ENCODE measurements at places on chromosomes 7 and 10.

DNA sequence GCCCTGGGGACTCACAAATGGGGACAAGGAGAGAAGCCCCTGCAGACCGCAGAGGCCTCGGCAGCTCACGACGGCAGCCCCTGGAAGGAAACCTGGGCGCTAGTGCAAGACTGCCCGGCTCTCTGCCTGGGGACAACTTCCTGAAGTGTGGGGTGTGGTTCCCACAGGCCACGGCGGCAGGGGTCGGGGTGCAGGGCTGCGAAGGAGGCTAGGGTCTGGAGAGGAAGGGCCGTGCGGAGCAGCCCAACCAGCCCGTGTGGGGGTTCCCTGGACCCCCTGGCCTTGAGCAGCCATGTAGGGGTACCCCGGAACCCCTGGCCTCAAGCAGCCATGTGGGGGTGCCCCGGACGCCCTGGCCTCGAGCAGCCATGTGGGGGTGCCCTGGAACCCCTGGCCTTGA, 19.5 kb downstream of the CFAP46 start:
- DNase-seq, result no peak

- no peak for DNase-seq
Observed at GRCh38 chr7:130379532-130379920, 768 bp upstream of the CPA1 start.

DNA sequence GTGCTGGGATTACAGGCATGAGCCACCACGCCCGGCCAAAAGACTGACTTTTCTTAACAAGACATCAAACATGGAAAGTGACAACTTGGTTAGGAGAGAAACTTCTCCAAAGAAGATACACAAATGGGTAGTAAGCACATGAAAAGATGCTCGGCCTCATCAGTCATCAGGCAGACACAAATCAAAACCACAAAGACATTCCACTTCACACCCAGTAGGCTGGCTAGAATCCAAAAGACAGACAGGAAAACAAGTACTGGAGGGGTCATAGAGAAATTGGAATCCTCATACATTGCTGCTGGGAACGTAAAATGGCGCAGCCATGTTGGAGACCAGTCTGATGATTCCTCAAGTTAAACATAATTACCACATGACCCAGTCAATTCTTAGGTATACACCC, 16.4 kb downstream of the SEPHS1 start:
- DNase-seq, result no peak

DNA sequence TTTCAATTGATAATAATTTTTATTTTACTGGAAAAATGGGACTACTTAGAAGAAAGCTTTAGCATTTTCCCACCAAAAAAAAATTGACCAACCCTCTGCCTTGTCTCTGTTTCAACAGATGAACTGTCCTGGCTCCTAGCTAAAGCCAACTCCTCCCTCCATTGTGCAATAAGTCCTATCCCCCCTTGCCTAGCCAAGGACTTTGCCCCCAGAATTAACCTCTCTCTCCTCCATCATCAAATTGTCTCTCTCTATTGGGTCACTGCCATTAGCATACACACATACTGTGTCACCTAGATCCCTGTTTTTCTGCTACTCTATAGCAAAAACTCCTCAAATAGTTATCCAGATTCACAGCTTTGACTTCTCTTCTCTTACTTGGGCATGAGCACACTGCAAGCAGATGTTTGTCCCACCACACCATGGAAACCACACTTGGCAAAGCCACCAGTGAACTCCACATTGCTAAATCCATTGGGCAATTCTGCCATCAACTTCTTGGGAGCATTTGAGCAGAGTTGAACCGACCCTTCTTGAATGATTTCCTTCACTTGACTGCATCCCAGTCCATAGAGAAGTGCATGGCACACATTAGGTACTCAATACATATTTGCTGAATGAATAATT, 91.4 kb upstream of the NEBL start:
- DNase-seq, result no peak

DNA sequence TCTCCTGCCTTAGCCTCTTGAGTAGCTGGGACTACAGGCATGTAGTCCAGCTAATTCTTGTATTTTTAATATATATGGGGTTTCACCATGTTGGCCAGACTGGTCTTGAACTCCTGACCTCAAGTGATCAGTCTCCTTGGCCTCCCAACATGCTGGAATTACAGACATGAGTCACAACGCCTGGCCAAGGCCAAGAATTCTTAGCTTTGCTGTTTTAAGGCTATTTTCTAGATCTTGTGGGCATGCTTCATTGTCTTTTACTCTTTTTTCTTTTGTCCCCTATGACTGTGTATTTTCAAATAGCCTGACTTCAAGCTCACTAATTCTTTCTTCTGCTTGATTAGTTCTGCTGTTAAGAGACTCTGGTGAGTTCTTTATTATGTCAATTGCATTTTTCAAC, 56.4 kb upstream of the TAS2R16 start:
- no peak for DNase-seq

GRCh38 chr7:19206721-19207120, 61.5 kb upstream of the FERD3L start:
- DNase-seq, result no peak

DNA sequence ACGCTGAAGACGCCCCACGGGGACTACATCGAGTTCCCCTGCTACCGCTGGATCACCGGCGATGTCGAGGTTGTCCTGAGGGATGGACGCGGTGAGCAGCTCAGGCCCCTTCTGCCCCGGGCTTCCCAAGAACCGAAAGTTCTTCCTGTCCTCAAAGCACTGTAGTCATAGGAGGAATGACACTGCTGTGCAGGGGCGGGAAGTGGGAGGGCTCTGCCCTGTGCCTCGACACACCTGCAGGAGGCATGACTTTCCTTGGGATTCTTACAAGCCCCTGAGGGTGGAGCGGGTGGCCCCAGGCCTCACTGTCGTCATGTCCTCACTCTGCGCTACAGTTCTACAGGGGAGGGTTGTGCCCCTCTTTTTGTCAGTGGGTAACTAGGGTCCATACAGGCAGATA, 8.6 kb downstream of the ALOX5 start:
- DNase-seq, result no peak

- no peak for DNase-seq
Observed at GRCh38 chr10:99370993-99371392, 41.8 kb downstream of the CNNM1 start.

DNA sequence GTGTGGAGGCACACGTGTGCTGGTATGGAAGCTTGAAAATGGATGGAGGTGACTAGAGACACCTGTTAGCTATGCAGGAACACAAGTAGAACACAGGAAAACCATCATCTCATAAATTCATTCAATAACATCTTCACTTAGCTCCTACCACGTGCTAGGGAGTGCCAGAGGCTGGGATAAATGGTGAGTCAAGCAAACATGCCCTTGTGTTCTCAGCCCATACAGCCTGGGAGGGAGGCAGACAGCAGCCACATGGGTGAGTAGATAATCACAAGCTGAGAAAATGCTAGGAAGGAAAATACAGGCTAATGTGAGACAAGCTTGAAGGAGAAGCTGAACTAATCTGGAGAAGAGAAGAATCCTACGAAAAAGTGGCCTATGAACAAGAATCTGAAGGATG, 468.0 kb upstream of the ZMIZ1 start:
- DNase-seq, result no peak

DNA sequence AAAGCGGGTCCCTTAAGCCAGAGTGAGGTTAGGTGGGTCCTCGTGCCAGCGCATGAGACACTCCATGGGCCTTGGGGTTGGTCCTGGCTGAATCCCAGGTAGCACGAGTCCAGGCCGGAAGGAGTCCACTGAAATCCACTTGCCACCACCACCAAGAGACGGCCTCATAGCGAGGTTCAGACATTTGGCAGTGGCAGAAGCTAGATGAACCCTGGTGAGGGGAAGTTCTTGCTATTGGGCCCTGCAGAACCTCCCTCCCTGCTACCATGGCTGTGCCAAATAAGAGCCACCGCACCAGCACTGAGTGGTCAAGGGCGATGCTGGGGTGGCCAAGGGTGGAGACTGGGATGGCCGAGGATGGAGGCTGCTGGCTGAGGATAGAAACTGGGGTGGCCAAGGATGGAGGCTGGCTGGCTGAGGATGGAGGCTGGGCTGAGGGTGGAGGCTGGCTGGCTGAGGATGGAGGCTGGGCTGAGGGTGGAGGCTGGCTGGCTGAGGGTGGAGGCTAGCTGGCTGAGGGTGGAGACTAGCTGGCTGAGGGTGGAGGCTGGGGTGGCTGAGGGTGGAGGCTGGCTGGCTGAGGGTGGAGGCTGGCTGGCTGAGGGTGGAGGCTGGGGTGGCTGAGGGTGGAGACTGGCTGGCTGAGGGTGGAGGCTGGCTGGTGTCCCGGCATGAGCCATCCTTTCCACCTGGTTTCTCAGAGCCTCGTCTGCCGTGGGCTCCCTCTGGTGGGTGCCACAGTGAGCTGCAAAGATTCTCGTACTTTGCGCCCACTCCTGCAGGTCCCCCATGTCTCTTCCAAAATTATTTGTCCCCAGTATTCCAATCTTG, 88.2 kb downstream of the ELFN1 start:
- DNase-seq, result no peak

DNA sequence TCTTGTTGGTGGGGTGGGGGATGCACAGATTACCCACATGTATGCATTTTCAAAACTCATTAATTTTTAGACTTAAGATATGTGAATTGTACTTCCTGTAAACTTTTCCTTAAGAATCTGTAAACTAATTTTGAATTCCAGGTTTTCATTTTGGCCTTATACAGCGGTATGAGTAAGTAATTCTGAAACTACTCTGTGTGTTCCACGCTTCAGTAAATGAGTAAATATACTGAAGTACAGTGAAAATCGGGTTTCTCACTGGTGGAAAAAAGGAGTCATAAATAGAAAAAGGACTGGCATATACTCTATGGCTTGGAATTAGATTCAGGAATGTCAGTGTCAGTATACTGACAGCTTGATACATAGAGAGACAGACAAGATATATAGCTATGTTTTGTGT, 72.8 kb downstream of the CTTNBP2 start:
- DNase-seq, result no peak

DNA sequence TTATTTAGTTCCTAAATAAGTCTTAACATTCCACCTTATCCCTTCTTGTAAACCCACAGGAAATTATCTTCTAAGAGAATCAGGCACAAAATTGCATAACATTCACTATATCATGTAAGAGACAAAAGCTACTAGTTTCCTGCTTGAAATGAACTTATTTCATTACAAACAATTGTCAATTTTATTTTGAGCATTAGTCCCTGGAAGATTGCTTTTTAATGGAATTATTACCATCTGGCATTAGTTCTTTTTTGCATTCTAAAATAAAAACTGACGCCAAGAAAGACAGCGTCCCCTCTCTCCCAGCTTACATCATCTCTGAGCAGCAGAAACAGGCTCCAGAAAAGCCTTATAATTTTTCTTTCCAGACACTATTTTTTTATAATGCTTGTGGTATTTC, 121.8 kb downstream of the NOC3L start:
- no peak for DNase-seq

DNA sequence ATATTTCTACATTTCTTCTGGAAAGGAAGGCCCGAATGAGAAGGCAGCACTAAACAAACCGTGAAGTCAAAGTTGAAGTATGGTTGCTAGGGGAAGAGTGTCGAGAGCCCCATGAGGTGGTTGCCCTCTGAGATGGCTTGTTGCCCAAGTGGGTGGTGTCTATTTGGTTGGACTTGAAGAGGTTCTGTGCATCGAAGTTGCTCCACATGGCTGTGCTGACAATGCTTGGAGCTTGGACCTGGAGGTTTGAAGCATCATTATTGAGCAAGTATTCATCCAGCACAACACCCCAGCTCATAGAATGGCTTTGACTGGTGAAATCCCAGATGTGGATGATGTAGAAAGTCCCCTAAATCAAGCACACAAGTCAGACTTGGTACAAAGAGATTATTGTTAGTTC, 165.2 kb upstream of the CDCA7L start:
- DNase-seq, result no peak

DNA sequence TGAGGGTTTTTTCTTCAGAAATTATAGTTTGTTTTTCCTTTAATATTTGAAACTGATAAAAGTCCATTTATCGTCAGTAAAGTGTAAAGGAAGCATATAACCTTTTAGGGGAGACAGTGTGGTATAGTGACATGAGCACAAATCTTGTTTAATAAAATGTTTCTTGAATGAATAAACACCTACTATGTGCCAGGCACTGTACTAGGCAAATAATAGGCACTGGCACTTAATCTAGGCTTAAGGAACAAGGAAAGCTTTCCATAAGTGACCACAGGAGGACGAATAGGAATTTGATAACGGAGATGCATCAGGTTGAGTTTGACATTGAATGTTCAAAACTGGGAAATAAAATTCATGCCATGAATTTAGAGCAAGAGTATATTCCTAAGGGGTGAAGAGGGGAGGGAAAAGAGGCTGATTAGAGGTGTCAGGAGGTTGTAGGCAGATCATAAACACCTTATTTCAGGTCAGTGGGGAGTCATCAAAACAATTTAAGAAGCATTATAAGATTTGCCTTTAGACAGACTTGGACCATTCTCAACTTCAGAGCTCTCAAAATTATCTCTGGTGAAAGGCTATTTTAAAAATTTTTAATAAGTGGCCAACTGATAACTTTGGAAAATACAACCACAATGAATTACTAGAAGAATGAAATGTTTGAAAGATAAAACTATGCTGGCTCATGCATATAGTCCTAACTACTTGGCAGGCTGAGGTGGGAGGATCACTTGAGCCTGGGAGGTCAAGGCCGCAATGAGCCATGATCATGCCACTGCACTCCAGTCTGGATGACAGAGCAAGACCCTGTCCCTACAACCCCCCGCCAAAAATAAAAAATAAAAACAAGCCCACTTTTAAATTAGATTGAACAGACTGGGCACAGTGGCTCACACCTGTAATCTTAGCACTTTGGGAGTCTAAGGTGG, 22.4 kb downstream of the RALA start:
- DNase-seq, result no peak

DNA sequence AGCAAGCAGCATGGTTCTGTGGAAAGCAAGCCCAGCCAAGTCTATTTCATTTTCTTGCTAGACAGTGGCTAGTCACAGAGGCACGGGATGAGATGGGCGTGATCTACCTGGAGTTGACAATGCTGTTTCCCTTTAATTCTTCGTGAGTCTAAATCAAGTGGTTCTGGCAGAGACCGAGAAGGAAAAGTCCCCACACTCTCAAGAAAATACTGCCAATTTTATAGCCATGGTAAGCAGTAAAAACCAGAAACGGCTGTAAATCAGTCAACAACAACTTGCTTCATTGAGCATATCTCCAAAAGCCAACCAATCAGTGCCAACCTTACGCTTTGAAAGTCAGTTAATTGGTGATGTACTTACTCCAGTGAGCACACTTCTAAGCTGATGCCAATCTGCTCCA, 223.4 kb downstream of the SEC23IP start:
- no peak for DNase-seq

GRCh38 chr10:15369256-15370211, 1.6 kb downstream of the FAM171A1 start:
- no peak for DNase-seq

- no peak for DNase-seq
Observed at GRCh38 chr10:28276384-28276783, 26.5 kb downstream of the MPP7 start.

GRCh38 chr10:24446739-24447138, 237.8 kb downstream of the KIAA1217 start:
- no peak for DNase-seq

GRCh38 chr10:24718031-24718855, 5.4 kb downstream of the ARHGAP21 start:
- DNase-seq, result no peak

- no peak for DNase-seq
Observed at GRCh38 chr10:34826857-34827766, 12.0 kb upstream of the PARD3 start.

- DNase-seq, result no peak
Observed at GRCh38 chr10:48929413-48929990, 10.1 kb downstream of the LRRC18 start.

GRCh38 chr7:47435889-47436312, 146.0 kb downstream of the TNS3 start:
- no peak for DNase-seq

GRCh38 chr10:47050618-47051455, 139.6 kb downstream of the PTPN20 start:
- DNase-seq, result no peak

GRCh38 chr7:45416846-45417245, 157.3 kb upstream of the ADCY1 start:
- DNase-seq, result no peak

All from stimulated activated CD4-positive, alpha-beta T cell treated with anti-CD3 and anti-CD28 coated beads, TNF-alpha, amount 100 ng/mL, for 1 hour (primary cell).